ENCODE measurements at places on chromosomes 3 and 15.

DNA sequence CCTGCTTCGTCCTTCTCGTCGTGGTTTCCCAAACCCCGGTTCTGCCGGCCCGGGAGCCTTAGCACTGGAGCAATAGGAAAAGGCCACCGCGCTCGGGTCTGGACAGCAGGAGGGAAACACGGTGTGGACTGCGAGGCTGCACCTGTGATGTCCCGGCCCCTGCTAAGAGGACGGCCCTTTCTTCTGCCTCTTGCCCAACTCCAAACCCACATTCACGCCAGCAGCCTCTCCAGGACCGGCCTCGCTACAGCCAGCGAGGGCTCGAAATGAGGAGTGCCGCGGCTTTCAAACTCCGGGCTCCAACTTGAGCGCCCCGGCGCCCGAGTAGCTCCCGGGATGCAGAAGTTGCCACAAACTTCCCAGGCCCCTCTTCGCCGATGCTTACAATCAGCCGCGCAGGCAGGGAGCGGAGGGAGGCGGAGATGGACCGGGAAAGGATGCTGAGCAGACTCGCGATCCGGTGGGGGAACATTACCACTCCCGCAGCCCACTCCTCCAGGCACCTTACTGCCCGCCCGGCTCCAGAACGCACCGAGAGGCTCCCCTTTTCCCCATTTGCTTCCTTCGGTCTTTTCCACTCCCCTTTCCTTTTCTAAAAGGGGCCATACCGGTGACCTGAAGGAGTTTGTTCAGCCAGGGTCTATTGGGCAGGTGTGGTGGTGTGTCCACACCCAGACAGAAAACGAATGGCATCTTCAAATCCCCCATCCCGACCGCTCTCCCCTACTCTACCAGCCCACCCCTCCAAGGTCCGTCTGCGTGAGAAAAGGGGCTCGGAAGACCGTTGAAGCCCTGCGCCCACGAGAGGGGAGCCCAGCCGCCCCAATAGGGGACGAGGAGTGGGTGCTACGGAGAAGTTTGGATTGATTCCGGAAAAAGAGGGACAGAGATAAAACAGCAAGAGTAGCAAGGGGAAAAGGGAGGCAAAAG lies 18.8 kb upstream of the SATB1 start:
- DNase-seq: peak; percentile 59

- DNase-seq: no peak
Observed at GRCh38 chr3:131361464-131362421, 19.8 kb upstream of the NUDT16 start.

DNA sequence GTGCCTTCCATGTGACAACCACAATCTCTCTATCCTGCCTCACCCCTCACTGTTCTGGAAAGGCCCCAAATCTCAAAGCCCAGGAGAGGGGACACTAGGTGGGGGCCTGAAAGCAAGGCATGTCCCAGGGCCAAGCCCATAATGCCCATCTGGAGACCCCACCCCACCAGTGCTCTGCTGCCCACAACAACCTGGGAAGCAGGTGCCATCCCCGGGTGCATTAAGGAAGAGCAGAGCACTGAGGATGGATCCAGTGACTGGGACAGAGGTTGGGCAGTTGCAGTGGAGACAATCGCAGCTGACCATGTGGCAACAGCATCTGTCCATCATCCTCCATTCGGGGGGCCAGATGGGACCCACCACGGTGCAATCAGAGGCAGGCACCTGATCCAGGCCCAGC lies 106.2 kb upstream of the PRR20G start:
- DNase-seq: no peak

DNA sequence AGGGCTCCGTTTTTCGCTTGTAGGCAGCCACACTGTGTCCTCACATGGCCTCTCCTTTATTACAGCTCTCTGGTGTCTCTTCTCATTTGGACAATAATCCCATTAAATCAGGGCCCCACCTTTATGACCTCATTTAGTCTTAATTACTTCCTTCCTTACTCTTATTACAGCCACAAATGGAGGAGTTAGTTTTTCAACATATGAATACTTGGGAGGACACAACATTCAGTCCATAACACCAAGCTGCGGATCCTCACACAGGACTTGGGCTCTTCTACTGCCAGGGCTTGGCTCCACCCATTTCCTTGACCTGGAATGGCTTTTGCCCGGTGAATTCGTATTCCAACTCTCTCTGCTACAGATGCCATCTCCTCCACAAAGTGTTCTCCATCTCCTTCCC lies 74.3 kb upstream of the SLC7A14 start:
- no peak for DNase-seq

DNA sequence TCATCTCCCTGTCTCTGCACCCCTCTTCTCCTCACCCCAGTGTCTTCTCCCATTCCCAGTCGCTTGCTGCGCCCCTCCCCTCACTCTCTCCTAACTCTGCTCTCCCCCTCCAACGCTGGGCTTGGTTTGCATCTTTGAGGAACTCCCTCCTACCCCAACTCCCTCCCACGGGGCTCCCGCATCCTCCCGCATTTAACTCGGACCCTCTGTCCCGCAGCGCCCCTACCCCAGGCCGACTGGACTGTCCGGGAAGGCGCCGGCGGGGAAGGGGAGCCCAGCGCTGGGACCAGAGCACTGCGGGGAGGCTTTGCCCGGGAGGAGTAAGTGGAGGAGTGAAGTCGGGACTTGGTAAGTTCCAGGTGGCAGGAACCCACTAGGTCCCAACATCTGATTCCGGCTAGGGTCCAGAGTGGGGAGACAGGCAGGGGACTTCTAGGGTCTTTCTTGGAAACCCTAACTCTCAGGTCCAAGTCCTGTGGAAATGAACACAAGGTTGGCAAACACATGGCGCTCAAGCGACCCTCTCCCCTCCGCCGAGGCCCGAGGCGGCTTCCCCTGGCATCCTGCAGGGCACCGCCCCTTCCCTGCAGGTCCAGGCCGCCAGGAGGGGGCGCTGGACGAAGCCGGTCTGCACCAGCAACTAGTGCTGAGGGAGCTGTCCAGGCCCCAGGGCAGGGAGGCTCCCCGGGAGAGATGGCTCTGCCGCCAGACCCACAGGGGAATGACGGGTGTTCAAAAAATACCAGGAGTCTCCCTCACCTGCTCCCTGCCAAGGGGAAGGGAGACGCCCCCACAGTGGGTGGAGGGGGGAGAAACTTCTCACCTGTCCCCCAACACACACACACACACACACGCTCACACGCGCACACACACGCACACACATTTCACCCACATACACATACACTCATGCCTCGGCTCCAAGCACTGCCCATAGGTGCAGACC lies 53.2 kb downstream of the LHFPL4 start:
- no peak for DNase-seq

Data from SK-N-DZ (cell line).